ENCODE measurements at places on chromosomes 13 and 19.

DNA sequence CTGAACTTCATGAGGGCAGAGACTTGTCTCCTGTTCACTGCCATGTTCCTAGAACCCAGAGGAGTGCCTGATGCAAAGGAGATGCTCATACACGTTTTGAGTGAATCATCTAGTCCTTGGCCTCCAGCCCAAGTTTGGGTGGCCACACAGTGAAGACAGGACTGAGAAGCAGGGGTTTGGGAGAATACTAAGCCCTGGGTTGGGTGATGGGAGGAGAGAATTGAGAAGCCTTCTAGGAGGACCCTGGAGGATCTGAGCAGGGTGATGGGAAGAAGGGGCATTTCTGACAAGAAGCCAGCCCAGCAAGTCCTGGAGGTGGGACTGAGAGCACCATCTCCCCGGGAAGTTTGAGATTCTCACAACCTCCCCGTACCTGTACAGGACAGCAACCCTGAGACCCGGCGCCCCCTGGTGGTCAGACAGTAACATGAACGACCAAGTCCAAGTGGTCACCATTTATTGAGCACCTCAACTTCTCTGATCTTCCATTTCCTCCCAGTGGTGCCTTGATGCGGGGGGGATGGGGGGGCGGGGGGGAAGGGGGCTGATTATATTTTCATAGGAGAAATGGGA, 11.0 kb downstream of the CTU1 start:
- DNase-seq: peak; percentile 76

- no peak for DNase-seq
Measured at GRCh38 chr13:95276037-95276505, 25.2 kb downstream of the ABCC4 start.

GRCh38 chr19:39409208-39410016, 2.8 kb downstream of the ZFP36 start:
- DNase-seq: no peak

DNA sequence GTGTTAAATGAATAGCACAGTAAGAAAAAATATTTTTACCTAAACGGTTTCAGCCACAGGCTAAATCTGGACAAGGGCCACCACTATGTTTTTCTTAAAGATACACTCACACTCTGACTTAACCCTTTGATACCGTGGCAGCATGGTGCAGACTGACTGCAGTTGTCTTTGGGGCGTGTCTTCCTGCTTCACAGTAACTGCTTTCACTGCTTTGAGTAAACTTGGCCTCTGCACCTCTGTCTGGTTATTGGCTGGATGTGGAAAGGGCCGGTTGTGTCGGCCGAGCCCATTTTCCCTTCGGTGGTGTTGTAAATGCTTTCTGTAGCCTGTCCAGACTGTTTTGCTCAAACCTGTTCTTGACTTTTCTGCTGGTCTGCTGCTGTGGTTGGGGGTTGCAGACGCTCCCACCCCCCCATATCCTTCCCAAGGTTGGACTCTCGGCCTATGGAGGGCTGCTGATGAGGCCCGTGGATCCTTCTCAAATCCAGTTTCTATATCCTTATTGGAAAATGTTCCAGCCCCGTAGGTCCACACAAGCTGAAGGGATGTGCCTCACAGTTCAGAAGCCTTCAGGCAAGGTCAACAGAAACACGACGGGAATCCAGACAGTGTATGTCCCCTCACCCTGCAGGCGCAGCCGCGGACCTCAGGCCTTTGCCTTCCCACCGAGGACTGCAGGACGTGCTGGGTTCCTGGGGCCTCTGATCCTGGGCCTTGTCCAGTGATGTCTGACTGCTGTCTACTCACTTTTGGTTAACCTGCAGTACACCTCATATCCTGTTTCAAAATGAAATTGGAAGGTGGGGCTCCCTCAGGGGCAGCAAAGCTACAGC, 90.2 kb upstream of the RNF113B start:
- no peak for DNase-seq

DNA sequence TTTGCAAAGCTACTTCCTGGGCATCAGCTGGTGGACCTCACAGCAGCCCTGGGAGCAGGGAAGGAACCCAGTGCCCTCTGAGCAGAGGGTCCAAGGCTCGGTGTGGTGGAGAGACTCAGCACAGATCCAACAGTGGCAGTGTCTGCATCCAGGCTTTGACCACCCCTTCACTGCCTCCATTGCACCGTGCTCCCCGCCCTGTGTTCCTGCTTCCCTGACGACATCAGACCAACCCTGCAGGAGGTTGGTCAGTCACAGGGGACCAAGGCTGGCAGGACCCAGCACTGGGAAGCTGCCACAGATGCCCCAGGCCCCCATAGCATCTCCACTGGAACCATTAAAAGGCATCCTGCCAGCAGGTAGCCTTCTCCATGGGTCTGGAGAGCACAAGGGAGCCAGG, 7.8 kb upstream of the VSTM2B start:
- no peak for DNase-seq

DNA sequence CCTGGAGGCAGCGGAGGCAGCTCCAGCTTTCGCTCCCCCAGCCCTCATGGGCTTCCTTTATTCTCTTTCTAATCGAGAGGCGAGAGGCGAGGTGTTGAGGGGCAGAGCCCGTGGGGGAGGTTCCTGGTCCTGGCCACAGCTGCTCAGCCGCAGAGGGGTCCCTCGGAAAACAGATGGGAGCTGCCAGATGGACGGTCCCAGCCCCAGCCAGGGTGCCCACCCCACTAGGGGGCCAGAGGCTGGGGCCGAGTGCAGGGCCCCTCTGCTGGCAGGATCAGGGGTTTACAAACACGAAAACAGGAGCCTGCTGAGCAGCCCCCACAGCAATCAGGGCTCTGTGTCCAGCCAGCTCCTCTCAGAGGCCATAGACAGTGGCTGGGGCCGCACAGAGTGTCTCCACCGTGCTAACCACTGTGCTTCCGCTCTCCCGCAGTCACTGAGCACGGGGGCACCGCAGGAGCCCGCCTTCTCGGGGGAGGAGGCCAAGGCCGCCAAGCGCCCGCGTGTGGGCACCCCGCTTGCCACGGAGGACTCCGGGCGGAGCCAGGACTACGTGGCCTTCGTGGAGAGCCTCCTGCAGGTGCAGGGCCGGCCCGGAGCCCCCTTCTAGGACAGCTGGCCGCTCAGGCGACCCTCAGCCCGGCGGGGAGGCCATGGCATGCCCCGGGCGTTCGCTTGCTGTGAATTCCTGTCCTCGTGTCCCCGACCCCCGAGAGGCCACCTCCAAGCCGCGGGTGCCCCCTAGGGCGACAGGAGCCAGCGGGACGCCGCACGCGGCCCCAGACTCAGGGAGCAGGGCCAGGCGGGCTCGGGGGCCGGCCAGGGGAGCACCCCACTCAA, 182.2 kb downstream of the KDM4B start:
- DNase-seq: no peak

- no peak for DNase-seq
Measured at GRCh38 chr13:53778937-53779336, 750.3 kb downstream of the OLFM4 start.

DNA sequence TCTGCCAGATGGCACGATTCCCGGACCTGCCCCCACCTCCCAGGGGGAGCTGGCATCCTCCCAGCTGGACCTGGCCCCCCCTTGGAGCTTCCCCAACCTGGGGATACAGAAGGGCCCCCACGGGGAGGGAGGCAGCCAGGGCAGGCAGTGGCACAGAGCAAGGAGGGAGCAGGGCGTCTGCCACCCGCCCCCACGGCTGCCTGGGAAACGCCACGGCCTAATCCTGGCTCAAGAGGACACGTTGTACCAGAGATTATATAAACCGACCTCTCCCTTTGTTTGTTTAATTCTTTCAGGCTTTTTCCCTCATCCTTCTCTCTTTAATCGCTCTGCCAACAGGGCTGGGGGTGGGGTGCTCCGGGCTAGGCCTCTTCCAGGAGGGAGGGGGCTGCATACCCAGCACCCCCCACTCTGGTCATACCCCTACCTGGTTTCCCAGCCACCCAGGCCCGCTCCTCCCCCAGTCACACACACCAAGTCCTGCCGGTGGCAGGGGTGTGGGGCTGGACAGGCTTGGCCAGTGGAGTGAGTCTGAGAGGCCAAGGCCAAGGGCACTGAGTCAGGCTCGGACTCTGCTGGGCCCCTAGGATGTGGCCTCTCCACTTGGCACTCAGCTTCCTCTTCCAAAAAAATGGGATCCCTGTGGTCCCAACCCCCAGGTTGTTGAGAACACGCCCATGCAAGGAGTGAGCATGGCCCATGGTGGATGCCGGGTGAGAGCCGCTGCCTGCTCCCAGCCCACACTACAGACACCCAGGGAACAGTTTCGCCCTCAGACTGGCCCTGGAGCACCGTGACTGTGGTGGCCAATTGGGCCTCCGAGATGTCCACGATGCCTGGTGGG, 29.5 kb upstream of the NFIC start:
- DNase-seq: no peak

GRCh38 chr19:5623397-5624017, 624 bp downstream of the SAFB start:
- no peak for DNase-seq

- DNase-seq: no peak
Measured at GRCh38 chr13:21297447-21297846, 121.0 kb downstream of the MRPL57 start.

- no peak for DNase-seq
Measured at GRCh38 chr19:34733266-34733745, 737 bp upstream of the ZNF181 start.

- no peak for DNase-seq
Measured at GRCh38 chr19:51338563-51339312, 3.2 kb downstream of the VSIG10L start.

DNA sequence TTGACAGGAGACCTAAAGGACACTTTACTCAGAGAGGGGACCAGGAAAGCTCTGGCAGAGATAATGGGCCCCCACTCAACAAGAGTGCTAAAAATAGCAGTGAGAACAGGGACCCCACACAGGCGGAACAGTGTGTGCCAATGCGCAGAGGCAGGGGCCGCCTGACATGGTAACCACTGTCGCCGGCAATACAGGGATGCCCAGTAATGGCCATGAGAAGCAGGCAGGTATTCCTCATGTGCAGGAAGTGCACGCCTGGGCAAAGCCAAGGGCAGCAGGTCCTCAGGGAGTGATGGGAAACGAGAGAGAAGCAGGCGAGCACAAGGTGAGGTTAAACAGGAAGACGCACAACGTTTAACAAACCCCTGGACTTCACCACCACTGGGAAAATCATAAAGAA, 757.1 kb downstream of the LIG4 start:
- no peak for DNase-seq

DNA sequence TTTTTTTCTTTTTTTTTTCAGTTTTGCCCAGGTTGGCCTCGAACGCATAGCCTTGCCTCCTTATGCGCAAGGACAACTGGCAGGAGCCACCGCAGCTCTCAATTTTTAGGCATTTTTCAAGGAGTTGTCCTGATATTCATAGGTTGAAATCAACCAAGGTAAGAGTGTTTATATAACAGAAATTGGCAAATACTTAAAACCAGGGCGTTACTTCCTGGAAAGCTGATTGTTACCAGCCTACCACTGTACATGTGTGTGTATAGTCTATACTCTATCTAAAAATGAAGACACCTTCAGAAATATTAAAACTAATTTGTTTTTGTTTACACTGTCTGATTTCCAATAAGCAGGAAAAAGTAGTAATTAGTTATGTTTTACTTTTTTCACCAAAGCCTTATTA, 39.2 kb downstream of the GPC6 start:
- DNase-seq: no peak

- no peak for DNase-seq
Measured at GRCh38 chr13:60491531-60491930, 94.5 kb downstream of the TDRD3 start.

DNA sequence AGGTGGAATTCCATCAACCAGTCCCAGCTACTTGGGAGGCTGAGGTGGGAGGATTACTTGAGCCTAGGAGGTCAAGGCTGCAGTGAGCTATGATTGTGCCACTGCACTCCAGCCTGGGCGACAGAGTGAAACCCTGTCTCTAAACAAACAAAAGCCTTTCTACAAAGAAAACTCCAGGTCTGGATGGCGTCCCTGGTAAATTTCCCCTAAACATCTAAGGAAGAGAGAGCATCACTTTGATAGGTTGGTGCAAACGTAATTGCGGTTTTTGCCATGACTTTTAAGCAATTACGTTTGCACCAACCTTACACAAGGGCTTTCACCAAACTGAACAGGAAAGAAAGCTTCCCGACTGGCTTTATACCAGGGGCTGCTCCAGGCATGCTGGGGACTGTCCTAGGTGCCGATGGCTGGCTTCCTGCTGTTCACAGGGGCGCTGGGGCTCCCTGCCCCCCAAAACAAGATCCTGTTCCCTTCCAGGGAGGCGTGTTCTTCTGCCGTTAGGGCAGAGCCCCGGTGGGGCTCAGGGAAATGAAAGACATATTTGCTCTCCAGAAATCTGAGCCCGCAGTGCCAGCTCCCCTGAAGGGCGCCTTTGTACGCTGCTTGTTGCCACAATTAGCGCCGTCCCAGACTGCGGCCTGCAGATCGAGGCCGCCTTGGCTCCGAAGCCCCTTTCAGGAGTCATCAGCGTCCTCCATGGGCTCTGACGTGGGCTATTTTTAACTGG, 38.7 kb upstream of the KLF2 start:
- no peak for DNase-seq

- DNase-seq: no peak
Measured at GRCh38 chr13:67416047-67416925, 186.2 kb upstream of the PCDH9 start.

- DNase-seq: peak; percentile 80
Measured at GRCh38 chr13:30865123-30866049, 40.7 kb upstream of the MEDAG start.

DNA sequence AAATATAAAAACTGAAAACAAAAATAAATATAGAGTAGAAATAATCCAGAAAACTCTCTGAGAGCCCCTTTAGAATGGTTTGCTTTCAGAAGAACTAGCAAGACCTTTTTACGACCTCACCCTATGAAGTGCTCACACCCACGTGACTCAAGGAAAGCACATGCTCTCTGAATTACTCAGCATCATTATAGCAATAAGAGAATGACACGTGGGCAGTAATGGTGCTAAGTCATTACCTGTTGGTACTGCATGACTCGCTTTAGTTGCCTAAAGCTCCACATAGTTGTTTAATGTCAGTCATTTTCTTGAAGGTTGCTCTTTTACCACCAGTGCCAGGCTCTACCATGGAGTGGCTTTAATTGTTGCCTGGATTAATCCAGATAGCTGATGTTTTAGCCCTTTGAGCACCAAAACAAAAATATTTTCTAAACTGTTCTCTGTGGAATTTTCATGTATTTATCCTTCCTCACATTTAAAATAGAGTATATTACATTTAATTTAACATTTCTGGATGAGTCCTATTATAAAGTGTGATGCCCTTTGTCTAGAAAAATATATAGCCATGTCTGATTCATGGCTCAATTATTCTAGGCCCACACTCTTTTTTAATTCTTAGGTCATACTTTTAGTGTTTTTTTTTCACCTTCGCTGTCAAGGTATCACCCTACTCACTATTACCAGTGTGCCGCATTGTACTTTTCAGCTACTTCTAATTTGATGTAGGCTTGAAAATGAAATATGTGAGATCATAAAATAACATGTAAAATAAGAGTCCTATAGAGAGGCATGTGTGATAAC, 56.8 kb downstream of the THSD1 start:
- DNase-seq: peak; percentile 52

DNA sequence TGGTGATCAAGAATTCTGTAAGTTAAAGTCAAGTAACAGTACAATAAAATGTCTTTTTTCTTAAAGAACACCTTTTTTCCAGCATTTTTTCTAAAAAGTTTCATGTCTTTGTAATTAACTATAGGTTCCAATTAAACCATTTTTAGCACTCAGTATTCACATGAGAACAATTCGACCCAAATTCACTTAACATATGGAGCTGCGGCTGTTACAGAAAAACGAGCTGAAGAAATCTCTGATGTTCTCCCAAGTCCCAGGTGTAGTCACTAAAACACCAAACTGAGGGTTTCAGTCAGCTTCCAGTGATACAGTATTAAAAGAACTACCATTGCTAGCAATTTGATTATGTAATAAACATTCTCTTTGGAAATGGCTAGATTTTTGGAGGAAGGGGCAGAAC, 117.6 kb downstream of the TNFSF13B start:
- no peak for DNase-seq

Measured in keratinocyte (primary cell).